ENCODE measurements at places on chromosomes 1 and 21.
A peak's percentile ranks its signal among the peaks of the same experiment; 100 is the strongest.

DNA sequence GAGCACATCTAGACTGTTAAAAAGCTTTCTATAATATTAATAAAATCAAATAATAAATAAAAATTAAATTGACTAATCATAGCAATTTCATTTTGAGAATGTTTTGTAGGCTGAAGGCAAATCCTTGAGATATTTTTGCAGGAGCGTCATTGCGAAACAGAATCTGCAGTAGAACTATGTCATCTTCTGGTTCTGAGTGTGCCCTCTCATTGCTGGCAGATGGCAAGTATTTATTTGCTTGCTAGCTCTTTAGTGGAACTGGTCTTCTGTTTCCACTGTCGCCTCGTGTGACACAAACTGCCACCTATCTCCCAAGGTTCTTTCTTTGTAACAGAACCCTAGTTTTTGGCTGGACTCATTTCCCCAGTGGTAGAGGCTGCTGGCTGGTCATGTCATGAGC lies 19.0 kb upstream of the IRF2BP2 start:
- no peak for DNase-seq

DNA sequence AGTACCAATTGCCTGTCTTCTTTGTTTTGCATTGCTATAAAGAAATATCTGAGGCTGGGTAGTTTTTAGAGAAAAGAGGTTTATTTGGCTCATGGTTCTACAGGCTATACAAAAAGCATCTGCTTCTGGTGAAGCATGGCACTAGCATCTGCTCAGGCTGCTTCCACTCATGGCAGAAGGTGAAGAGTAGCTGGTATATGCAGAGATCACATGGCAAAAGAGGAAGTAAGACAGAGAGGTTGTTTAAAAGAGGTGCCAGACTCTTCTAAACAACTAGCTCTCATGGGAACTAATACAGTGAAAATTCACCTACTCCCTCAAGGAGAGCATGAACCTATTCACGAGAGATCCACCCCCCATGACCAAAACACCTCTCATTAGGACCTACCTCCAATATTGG lies 56.7 kb upstream of the GUCA2B start:
- DNase-seq: no peak

GRCh38 chr1:235343726-235344125 lies 15.4 kb downstream of the GGPS1 start:
- DNase-seq: no peak

- no peak for DNase-seq
Measured at GRCh38 chr21:40681164-40681859, 165.6 kb downstream of the DSCAM start.

GRCh38 chr1:21630571-21631343 lies 38.4 kb downstream of the RAP1GAP start:
- DNase-seq: no peak

DNA sequence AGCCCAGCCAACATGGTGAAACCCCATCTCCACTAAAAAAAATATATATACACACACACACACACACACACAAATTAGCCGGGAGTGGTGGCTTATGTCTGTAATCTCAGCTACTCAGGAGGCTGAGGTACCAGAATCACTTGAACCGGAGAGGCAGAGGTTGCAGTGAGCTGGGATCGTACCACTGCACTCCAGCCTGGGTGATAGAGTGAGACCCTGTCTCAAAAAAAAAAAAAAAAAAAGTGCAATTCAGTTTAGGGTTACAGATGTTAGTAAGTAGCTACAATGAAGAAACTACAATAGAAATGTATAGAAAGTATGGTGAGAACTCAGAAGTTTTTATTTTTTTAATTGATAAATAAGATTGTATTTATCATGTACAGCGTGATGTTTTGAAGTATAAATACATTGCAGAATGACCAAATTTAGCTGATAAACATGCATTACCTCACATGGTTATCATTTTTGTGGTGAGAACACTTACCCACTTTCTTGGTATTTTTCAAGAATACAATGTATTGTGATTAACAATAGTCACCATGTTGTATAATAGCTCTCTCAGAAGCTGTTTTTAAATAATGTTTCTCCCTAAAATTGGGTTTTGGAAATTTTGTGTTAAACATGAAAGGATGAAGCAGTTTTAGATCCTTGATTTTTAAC lies 17.9 kb downstream of the KDM1A start:
- DNase-seq: no peak

DNA sequence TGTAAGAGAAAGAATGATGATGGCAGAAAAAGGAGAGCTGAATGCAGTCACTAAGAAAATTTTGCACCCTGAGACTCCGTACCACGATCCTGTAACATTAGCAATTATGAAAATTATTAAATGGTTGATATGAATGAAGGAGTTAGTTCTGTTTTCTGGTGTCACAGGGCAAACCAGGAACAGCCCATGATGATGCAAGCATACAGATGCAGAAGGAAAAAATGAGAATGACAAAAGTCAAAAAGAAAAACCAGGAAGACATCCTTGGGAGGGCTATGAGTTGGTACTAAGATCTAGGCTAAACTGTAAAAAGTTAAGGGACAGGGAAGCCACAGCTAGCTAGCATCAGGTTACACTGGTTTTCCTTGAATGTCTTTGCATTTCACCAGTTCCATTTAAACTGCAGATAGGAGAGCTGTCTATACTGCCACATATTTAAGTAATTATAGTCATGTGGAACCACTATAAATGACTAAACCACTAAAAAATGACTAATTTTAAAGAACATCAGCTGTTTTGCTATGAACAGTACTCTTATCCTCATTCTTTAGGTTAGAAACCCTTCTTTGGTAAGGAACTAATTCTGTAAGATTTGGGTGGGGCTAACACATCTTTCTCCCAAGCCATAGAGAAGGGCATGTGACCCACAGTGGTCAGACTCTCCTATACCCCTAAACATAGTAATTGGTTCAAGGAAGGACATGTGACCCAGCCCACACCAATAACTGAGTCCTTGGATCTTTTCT lies 11.4 kb downstream of the DOCK7 start:
- DNase-seq: no peak

DNA sequence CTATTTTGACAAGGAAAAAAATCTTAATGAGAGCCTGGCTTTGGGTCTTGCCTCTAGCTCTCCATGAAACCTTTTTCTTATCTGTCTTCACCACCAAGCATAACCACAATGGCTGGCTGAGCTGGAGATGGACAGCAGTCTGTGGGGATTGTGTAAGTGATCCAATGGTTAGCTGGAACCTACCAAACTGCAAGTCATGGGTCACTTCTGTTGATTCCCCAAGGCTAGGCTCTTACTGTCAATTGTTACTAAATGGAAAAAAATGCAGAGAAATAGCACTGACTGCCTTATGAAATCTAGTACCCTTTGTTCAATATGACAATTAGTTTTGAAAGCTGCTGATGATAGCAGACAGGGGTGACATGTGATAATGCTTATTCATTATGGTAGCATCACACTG lies 359.0 kb downstream of the ST6GALNAC3 start:
- no peak for DNase-seq

DNA sequence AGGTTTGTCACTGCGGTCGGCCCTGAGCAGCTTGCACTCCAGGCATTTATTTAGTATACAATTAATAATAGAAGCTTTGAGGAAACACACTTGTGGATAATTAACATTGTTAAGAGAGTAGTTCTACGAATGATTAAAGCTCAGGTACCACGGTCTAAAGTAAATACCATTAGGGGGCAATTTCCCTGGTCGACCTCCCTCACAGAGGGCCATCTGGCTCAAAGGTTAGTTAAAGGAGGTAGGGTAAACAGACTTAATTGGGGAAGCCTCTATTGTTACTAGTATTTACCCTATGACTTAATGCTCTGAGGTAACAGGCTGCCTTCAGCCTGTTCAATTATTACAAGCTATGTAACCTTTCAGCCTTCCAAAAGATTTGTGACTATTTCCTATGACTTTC lies 122.3 kb upstream of the SLC44A3 start:
- peak; percentile 58 for DNase-seq

DNA sequence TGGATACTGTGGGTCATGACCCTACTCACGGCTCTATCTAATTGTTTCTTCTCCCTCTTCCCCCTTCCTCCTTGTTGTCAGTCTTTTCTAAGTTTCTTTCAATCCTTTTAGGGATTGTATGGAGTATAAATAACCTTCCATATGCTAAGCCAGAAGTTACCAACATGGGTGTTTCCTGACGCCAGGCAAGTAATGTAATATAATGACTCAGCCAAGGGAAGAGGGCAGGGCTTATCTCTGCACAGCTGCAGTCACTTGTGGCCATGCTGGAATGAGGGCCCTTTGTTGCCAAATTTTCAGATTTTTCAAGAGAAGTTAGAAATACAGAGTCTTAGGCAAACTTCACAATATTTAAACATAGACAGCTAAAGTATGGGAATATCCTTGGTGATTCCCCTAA lies 194.6 kb downstream of the ST6GALNAC3 start:
- no peak for DNase-seq

DNA sequence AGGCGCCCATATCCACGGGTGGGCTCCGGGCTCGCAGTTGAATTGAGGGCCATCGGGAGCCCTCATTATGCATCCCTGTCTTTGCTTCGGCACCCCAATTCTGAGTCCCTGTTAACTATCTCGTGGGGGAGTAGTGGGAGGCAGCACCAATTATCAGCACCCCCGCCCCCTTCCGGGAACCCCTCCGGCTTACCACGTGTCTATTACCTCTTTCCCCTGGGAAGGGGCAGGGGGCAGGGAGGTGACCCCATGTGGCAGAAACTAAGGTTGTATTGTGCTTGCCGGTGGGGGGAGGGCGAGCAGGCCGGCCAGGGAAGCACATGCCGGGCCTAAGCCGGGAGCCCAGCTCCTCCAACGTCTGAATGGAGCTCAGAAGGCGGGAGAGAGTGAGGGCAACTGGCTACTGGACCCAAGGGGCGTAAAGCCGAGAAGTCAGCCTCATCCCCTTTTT lies 1.0 kb downstream of the LIN28A start:
- no peak for DNase-seq

GRCh38 chr1:203643213-203644045 lies 16.8 kb downstream of the ATP2B4 start:
- no peak for DNase-seq

GRCh38 chr21:42460391-42461184 lies 35.4 kb downstream of the RSPH1 start:
- peak; percentile 85 for DNase-seq

- no peak for DNase-seq
Measured at GRCh38 chr1:36512842-36513241, 30.1 kb upstream of the CSF3R start.
